Daoy (cell line): ENCODE measurements at places on chromosomes 7 and 10. TPM values are rescaled to one million over a fixed set of nuclear protein-coding genes. Genes with fewer than 3 reads are reported as not detected.

- DNase-seq: peak; percentile 51
These were observed 609 bp downstream of the KLRG2 start for GRCh38 chr7:139482662-139483466.

DNA sequence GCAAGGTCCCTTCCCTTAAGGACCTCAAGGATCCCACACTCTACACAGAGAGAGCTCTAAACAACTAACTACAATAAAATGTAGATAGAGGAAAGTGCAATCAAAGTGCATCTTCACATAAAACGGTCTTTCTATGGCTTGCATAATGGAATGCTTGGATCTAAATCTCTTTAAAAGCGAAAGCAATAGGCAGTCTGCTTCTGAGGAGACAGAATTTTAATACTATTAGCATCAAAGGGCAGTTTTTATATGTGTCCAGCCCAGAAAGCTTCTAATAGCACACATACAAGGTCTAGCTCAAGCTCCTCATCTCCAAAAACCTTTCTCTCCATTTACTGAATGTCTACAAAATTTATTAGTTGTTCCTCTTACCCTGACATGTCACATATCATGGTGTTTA is 101.5 kb upstream of the C1GALT1 start:
- DNase-seq: no peak

DNA sequence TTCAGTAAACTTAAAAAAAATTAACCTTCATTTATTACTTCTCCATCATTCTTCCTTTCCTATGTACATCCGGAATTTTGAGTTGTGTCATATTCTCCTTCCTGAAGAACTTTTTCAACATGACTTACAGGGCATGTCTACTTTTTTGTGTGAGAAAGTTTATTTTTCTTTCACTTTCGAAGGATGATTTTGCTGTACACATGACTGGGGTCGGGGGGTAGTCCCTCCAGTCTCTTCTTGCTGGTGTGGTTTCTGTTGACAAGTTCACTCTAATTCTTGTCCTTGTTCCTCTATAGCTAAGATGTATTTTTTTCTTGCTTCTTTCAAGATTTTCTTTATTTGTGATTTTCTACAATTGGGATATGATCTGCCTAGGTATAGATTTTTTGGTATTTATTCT is 55.8 kb downstream of the INPP5A start:
- DNase-seq: no peak

DNA sequence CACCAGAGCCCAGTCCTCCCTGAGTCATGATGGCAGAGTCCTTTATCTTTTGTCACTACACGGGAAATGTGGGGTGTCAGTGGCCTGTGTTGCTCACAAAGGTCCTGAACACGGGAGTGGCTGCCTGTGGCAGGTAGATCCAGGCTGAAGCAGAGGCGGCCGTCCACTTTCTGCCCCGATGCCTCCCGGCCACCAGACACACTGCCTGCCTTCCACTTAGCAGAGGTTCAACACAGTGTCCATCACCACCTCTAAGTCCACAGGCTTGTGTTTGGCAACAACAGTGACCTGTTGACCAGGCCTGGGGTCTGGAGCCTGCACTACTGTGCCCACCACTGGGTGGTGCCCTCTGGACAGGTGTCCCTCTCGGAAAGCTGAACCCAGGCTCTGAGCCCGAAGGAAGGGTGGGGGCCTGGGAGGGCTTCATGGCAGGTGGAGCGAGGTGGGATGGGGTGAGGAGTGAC is 49.9 kb upstream of the CAMK2B start:
- DNase-seq: no peak

GRCh38 chr10:108633046-108633445 is 1290.3 kb downstream of the XPNPEP1 start:
- no peak for DNase-seq

DNA sequence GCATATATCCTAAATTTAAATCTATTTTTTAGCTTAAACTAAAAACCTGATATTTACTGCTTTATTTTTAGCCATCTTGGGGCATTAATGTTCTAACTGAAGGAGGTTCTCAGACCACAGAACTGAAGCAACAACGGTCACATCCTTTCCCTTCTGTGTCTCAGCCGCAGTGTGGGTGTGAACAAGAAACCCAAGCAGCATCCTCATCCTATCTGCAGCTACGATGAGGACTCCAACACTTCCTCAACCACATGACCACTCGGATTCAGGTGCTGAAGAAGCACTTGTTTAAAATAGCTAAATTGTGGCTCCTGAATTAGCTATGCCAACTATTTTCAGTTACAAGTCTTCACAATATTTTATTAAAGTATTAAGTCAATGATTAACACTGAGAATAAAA is 5.3 kb downstream of the ESYT2 start:
- no peak for DNase-seq

GRCh38 chr10:131964298-131964697 is 17.4 kb downstream of the BNIP3 start:
- DNase-seq: no peak

DNA sequence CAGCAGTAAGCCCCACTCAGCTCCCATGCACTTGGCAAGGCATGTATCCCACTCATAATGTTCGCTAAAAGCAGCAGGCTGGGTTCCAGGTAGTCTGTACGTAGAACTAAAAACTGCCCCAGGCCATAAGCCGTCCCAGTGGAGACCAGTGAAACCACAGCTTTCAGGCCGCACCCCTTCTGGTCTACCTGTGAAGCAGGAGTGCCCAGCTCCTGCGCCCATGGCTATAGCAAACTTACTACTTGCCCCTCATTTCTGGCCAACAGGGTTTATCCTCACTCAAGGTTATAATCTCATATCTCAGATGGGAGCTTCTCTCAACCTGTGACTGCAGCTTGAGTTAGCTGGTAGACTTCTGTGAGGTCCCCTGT is 338.2 kb upstream of the LRRTM3 start:
- no peak for DNase-seq

SYCE1 gene
- 0.80 TPM in 1 of 2 replicates, not detected in the other for total RNA-seq

CCL24 gene
- total RNA-seq: not detected in 2 replicates

DENND2A gene
- total RNA-seq: 5.4 and 6.5 TPM in 2 replicates

FFAR4 gene
- not detected in 2 replicates for total RNA-seq

CDK6 gene
- total RNA-seq: 82.2 and 92.9 TPM in 2 replicates

PTF1A gene
- total RNA-seq: not detected in 2 replicates
